Activated CD4-positive, alpha-beta T cell treated with anti-CD3 and anti-CD28 coated beads for 36 hours (primary cell): ENCODE measurements at places on chromosomes 16 and 17.

DNA sequence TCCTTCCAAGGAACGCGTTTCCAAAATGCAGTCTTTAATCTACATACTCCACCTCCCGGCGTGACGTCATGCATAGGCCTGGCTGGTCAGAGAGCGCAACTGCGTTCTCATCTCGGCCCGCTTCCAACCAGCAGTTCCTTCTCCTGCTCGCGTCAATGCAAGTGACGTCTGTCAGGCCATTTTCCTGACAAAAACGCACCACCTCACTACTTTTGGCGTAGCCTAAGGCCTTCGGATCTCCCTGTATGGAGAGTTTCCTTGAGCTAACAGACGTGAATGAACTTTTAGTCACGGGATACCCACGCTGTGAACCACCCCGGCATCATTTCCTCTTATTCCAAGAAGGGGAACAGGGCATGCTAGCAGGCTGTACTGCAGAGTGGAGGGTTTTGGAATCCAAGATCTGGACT is 25.0 kb downstream of the TEX14 start:
- peak; percentile 70 for DNase-seq

DNA sequence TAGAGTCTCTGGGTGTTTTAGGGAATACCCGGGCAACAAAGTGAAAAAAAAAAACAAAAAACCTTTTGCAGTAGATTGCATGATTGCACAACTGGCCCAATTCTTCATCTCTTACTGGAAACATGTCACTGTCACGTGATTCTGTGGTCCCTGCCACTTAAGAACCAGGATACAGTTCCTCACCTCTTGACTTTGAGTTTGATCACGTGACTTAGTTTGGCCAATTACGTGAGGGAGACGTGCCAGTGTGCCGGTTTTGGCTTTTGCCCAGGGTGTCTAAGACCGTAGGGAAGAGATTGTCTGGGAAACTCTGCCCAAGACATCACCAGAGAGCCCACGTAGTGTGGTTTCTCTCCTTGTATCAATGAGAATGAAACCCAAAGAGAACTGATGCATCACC is 88.7 kb downstream of the GRIN2A start:
- no peak for DNase-seq

- DNase-seq = no peak
Observed at GRCh38 chr17:41486316-41486715, 3.4 kb downstream of the KRT36 start.

DNA sequence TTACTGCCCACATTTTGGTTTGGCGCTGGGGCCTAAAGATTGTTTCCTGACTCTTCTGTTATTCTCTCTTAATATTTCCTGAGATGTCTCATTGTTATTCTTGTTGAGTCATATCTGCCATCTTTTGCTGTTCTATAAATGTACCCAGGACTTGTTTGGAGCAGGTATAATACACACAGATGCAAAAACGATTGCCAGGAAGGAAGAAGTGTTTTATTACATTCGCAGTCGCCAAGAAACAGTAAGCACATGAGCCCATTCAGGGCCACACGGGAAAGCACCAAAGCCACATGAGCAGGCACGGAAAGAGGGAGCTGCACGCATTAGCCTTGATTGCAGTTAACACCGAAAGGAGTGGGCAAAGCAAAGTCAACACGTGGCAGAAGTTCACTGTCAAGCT is 70.2 kb downstream of the ARHGAP44 start:
- no peak for DNase-seq

GRCh38 chr16:55700961-55701360 is 45.2 kb downstream of the SLC6A2 start:
- no peak for DNase-seq

DNA sequence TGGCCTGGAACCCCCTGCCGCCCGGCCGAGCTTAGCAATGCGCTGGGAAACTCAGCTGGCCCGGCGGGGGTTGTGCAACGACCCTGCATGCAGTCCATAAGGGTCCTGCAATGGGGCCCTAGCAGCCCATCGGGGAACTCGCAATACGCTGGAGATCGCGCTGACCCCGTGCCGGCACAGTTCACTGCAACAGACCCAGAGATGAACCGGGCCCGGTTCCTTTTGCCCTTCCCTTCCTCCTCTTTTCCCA is 375 bp downstream of the SLC25A11 start:
- DNase-seq = no peak

DNA sequence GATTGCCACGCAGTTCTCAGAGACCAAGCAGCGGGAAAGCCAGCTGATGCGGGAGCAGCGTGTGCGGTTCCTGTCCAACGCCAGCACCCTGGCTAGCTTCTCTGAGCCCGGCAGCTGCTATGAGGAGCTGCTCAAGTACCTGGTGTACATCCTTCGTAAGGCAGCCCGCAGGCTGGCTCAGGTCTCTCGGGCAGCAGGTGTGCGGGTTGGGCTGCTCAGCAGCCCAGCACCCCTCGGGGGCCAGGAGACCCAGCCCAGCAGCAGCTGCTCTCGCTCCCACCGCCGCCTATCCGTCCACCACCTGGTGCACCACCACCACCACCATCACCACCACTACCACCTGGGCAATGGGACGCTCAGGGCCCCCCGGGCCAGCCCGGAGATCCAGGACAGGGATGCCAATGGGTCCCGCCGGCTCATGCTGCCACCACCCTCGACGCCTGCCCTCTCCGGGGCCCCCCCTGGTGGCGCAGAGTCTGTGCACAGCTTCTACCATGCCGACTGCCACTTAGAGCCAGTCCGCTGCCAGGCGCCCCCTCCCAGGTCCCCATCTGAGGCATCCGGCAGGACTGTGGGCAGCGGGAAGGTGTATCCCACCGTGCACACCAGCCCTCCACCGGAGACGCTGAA is 15.2 kb downstream of the CACNA1G start:
- peak; percentile 28 for DNase-seq

GRCh38 chr17:57142925-57143324 is 57.9 kb downstream of the AKAP1 start:
- no peak for DNase-seq

GRCh38 chr17:12391468-12391867 is 274.2 kb upstream of the MYOCD start:
- DNase-seq = no peak

GRCh38 chr17:30517786-30518185 is 40.6 kb downstream of the GOSR1 start:
- no peak for DNase-seq

DNA sequence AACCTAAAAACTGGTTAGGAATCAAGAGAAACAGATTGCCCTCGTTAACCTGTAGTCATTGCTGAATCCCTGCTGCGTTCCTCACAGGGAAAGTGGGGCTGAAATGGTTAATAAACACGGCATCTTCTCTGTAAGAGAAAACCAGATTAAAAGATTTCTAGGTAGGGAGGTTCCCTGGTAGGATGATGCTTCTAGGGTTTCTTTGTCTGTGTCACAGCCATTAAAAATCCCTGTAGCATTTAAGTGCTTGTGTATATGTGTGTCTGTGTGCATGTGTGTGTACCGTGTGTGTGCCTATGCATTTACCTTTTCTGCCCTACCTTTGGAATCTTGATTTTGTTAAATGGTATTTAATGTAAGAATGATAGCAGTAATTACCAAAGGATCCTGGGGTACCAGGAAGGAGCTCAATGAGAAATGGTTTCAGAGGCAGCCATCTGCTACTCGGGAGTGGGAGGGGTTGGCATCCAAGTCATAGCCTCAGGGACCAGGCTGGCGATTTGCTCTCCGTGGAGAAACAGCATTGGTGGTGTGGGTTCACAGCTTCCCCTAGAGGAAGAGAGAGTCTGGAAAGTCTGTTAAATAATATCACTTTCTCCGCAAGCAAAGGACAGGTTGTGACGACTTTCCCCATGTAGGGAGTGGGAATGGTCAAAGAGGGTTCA is 177.1 kb downstream of the HS3ST4 start:
- no peak for DNase-seq

- no peak for DNase-seq
Observed at GRCh38 chr17:63543822-63544420, 6.4 kb upstream of the DCAF7 start.

DNA sequence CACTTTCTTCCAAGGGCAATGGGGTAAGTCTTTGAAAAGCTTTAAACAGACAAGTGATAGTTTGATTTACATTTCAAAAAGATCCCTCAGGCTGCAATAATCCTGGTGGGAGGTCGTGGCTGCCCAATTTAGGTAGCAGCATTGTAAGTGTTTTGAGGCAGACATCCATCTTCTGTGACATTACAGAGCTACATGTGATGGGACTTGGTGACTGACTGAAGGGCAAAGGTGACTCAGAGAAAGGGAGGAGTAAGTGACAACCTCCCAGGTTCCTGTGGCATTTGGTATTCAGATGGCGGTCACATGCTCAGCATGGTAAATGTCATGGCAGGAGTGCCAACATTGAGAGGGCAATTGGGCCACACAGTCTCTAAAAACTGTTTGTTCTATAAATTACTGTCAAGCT is 26.5 kb downstream of the STAT3 start:
- DNase-seq = peak; percentile 77

DNA sequence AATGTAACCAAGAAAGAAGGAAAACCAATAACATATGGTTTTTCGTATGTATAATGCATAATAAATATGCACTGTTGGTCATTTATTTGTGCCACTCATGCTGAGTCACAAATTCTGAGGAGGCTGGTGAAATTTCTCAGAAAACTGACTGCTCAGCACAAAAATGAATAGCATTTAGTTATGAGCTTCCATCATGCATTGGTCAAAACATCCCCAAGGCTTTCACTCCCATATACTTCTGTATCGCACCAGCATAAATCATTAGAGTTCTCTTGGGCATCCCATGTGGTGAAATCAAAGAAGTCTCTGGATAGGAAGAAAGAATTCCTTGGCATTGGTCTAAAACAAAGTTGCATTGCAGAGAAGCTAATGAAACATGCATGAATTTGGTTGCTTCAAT is 785.6 kb upstream of the CDH8 start:
- DNase-seq = no peak

- peak; percentile 27 for DNase-seq
Observed at GRCh38 chr16:81748476-81749198, 30.5 kb upstream of the PLCG2 start.

DNA sequence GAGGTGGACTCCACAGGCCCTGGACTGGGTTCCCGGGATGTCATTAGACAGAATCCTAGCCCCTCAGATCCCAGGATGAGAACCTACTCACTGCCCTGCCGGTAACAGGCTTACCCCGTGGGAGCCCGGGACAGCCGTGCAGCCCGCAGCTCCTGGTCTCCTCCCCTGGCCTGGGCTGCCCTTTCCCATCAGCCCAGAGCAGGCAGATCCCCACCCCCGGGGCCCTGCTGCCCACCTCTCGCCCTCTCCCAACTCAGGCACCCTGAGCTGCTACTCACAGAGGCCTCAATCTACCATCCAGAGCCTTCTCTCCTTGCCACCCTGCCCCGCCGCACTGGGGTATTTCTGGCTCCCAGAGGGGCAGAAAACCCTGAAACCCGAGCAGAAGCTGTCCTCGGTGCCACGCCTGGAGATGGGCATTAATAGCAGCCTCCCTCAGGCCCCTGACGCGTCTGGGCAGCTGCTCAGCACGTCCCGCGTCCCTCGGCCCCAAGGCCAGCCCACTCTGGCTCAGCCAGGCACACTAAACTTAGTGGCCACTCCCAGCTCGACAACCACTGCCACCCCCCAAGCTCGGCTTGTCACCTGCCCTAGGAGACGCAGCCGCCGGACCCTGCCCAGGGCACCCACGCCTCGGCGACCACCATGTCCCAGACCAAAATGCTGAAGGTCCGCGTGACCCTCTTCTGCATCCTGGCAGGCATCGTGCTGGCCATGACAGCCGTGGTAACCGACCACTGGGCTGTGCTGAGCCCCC is at the start of gene CACNG1:
TSS of gene CACNG1 (plus strand) at position 539 of the 757 bp plus-strand sequence. CDS start at position 646, 107 bp downstream.
- DNase-seq = no peak

DNA sequence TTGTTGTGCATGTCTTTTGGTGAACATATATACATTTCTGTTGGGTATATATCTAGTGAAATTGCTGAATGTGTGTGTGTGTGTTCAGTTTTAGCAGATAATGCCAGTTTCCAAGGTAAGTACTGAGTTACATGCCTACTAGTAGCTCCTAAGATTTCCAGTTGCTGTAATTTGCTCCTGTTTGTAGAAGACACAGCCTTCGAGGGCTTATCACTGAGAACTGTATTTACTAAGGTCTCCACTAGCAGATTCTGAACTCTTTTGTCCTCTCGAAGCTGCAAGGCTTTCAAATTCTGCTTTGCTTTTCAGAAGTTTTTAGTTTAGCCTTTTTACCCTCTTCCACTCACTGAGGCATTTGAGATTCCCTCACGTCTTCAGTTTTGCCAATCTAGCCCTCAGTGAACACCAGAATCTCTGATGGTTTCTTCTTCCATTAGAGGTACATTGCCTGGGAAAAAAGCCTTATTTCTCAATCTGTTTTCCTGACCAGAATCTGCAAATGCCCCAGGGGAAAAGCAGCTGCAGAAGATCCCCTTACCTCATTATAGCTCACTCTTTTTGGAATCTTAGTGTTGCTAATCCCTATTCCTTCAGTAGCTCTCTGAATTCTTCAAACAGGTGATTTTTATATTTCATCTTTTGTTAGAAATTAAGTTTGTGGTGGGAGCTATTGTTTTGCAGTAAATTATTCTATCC is 52.9 kb downstream of the NF1 start:
- no peak for DNase-seq

- peak; percentile 41 for DNase-seq
Observed at GRCh38 chr16:72400257-72401083, 228.5 kb upstream of the PMFBP1 start.

DNA sequence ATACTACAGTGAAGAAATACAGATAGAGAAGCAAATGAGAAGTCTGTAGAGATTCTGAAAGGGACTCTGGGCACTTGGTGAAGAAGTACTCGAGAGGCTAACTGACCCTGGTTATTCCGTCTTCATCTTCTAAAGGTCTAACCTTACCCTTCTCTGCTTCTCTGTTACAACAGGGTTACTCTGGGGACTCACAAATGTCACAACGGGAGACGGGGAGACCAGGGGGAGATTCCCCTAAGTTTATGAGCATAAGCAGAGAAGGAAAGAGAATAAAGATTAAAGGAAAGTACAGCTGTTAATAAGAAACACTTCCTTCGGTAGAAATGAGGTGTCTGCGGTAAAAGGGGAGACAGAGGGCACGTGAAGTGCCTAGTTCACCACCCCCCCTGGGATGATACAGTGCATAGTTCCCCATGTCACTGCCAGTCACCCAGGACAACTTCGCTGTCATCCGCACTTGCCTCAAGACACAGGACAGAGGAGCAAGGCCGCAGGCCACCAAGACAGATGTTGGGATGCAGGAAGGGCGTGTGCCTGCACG is 75.2 kb upstream of the TRAP1 start:
- no peak for DNase-seq

DNA sequence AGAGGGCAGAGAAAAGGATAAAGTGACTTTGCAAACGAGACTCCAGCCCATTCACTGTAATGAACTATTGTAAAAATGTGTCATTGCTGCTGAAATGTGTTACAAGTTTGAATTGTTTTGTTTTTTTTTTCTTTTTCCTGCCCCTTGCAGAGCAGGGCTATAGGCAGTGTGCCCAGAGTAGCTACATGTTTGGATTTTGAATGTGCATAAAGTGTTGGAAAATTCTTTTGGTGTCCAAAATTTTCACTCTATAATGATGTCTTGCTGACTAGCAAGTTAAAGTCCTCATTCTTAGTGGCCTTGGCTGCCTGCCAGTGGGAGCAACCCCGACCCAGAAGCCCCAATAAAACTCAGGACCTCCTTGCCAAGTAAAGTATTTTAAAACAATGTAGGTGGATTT is 66.5 kb downstream of the IGF2BP1 start:
- DNase-seq = no peak

GRCh38 chr17:65627891-65628643 is 66.6 kb upstream of the AXIN2 start:
- no peak for DNase-seq
